ENCODE measurements at places on chromosomes 16 and 17.

GRCh38 chr17:13597723-13598347, 3.9 kb downstream of the HS3ST3A1 start:
- DNase-seq: no peak

- no peak for DNase-seq
Measured at GRCh38 chr17:39012725-39013124, 45.5 kb upstream of the FBXO47 start.

DNA sequence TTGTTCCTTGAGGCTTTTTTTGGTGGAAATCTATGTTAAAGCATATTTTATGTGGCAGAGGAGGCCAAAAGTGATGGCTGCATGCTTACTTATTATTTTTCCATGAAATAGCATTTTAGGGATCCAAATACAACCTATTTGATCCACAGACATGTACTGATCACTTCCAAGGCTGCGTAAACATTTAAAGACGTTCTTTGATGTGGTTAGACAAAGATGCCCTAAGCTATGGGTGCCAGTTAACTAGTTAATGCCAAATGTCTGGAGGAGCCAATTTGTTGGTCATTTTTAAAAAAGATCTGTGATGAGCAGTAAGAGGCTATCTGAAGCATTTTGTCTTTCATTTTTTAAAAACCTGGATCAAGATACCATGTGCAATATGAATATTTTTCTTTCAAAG, 17.3 kb upstream of the PRKCA start:
- DNase-seq: no peak

DNA sequence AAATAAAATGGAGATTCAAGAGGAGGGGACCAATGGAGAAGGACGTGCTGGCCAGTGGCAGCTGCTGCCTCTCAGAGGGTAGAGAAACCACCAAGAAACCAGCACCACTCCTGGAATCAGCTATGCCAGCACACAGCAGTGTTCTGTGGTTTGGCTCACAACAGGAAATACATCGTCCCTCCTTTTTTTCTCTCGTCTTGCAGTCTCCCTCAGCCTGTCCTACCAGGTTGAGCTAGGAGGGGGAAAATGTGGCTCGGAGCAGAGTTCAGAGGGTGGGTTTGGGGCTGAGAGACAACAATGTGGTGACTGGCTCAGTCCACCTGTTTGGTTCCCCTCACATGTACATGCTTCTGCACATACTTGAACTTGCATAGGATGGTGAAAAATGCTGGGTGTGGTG, 19.9 kb upstream of the SLC16A5 start:
- no peak for DNase-seq

GRCh38 chr16:84652566-84652965, 4.3 kb downstream of the KLHL36 start:
- no peak for DNase-seq

DNA sequence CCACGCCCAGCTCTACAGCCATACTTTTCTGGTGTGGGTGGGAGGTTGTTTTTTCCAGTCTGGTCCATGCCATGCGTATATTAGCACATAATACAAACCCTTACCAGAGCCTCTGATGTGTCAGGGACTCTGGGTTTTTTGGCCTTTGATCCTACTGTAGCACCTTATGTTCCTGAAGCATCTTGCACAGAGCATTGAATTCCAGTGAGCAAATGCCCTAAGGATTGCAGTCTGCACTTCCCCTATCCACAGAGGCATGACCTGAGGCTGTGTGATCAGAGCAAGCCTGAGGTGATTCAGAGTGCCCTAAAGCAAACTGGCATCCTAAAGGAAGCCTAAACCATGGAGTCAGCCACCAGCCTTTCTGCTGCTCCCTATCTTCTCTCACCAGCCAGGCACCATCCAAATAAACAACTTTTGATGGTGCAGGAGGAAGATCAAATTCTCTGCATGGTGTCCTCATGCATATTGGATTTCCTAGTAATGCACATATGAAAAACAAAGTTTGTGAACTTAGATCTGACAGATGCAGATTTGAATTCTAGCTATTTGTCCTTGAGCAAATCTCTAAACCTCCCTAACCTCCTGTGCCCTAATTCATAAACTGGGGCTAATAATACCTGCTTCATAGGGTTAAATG, 41.2 kb upstream of the HAS3 start:
- no peak for DNase-seq

DNA sequence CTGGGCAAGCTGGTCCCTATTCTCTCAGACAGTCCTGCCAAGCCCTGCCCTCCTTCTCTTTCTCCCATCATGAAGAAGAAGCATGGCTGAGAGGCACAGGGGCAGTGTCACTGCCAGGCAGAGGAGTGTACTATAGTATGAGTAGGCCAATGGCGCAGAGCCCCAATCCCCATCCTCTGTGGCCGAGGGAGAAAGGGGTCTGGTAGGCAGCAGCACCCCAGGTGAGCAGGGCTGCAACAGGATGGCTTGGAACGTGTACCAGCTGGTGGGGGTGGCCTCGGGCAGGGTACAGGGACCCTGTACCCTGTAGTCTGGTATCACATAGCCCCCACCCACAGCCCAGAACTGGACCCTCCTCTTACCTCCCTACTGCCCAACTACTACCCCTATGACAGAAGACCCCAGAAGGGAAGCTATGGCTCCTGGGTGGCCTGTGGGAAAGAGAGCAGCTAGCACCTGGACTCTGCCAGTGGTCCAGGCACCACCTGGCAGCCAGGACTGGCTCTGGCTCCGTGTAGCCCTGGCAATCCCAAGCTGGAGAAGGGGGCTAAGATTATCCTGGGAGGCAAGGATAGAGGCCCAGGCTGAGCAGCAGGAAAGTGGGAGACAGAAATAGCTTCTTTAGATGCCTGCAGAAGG, 4.4 kb downstream of the SMARCD2 start:
- no peak for DNase-seq

All from NCI-H1694 (cell line).